ENCODE measurements at places on chromosomes 3 and 15.

DNA sequence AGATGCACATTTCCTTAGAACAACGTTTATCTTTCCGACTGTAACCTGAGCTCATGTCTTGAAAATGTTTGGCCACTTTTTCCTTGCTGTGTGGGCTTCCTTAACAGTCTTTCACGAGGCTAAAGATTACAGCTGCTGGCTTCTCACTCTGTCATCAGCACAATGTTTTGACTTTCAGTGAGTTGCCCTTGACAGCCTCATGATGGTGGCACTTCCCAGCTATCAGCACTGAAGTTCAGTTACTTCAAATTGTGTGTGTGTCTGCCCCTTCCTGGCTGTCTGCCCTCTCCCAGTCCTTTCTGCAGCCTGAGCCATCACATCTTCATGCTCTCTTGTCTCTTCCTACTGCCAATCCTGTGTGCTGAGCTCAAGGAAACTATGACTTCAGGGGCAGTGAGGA lies 152.2 kb downstream of the NTRK3 start:
- DNase-seq = peak; percentile 23

GRCh38 chr3:30597131-30597768 lies 9.2 kb upstream of the TGFBR2 start:
- DNase-seq = no peak

DNA sequence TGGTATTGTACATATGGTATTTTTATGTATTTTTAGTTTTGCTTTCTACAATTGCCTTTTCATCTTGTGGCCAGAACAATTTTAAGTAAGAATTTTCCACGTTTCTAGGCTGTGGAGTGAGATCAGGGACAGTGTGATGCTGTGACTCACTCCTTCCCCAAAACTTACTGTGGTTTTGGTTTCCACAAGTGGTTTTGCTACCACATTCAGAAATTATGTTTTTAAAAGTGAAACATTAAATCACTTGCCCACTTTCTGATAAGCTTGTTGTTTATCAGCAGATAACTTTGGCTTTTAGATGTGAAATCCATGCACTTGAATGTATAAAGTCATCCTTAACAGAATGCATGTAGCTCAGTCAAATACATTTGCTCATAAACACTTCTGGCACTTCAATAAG lies 192.2 kb upstream of the THRB start:
- DNase-seq = no peak

DNA sequence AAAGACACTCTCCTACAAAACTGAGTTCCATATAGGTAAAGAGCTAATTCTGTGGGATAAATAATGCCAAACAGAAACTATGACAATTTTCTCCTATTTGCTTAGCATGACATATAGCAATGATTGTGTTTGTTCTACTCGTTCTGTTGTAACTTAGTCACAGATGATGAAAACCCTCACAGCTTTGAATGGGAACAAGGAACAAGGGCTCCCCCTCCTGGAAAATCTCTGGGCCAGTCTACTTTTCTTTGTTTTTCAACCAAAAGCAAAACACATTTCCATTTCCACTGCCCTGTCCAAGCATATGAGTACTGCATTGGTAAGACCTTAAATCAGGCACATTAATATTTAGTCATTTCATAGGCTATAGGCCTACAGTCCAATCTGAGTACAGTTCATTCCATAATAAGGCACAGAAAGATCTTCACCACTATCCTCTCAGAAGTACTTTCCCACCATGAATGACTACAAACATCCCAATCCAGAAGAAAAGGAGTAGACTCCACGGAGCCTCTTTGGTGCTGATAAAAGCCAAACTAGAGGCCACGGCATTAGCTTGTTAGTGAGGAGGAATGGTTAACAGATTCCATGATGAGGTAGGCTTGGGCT lies 67.1 kb downstream of the ATP8B4 start:
- no peak for DNase-seq

DNA sequence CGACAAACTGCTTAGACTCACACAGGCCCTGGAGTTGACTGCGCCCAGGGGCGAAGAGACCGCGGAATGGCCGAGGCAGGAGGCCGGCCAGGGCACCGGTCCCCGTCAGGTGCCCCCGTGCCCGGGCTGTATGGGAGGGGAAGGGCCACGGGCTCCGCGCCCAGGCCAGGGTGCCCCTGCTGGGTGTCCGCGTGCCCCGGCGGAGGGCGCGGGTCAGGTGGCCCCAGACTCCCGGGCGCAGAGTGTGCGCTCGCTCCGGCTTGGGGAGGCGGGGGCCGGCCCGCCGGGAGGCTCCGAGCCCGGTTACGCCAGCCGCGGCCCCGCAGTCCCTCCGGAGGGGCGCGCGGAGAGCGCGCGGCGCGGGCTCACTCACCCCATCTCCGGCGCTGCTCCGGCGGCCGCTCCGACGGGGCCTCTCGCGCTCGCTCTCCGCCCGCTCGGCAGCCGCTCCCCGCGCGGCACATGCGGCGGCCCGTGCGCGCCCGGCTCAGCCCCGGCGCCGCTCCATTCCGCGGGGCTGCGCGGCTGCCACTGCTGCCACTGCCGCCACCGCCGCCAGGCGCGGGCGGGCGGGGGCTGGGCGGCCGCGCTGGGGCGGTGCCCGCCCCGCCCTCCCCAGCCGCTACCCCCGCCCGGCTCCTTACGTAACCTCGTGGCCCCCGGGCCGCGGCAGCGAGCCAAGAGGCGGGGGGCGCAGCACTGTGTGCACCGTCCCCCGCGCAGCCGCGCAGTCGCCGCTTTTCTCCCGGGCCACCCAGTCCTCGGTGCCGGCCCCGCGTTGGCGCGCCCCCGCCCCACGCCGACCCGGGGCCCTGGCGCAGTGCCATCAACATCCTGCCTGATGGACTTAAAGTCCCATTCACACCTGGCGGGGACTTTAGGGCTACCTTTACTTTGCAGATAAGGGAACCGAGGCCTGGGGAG lies at the start of gene HOMER2:
HOMER2 (minus strand) TSS at position 563 of the 924 bp plus-strand sequence; CDS start at position 378, 185 bp downstream.
- no peak for DNase-seq

GRCh38 chr3:152977366-152977765 lies 142.4 kb downstream of the P2RY1 start:
- DNase-seq = no peak

GRCh38 chr3:21188459-21188858 lies 562.6 kb downstream of the ZNF385D start:
- no peak for DNase-seq

DNA sequence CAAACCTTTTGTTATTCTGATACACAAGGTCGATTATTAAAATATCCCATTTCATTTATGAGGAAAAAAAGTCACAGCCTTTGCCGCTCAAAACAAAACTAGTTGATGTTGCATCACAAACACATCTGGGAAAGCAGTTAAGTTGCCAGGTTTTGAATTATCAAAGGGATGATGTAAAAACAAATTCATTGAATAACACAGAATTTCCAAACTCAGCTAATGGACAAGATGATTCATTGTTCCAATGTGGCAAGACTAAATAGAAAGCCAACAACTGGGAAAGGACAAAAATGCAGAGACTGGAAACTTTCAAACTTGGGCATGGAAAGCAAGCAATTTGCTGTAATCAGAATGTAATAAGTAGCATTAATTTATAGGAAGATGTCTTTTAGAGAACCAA lies 610.0 kb upstream of the ZNF385D start:
- no peak for DNase-seq

DNA sequence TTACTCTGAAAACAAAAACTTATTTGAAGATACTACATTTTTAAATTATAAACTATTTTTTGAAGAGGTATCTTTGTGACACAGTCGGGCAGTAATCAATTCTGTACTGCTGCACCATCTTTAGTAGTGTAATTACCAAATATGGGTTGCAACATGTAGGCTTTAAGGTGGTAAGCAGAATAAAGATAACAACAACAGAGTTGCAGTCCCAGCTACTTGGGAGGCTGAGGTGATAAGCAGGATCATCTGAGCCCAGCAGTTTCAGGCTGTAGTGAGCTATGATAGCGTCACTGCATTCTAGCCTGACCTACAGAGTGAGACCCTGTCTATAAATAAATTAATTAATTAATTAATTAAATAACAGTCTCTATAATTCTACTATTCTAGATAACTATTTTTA lies 6.0 kb downstream of the PLOD2 start:
- DNase-seq = no peak

- DNase-seq = no peak
Observed at GRCh38 chr15:51759557-51760070, 8.2 kb downstream of the TMOD2 start.

- DNase-seq = no peak
Observed at GRCh38 chr3:35968043-35968622, 328.8 kb downstream of the ARPP21 start.

GRCh38 chr3:132326251-132326650 lies 9.0 kb downstream of the ACP3 start:
- no peak for DNase-seq

- no peak for DNase-seq
Observed at GRCh38 chr15:35850284-35850683, 304.3 kb upstream of the DPH6 start.

DNA sequence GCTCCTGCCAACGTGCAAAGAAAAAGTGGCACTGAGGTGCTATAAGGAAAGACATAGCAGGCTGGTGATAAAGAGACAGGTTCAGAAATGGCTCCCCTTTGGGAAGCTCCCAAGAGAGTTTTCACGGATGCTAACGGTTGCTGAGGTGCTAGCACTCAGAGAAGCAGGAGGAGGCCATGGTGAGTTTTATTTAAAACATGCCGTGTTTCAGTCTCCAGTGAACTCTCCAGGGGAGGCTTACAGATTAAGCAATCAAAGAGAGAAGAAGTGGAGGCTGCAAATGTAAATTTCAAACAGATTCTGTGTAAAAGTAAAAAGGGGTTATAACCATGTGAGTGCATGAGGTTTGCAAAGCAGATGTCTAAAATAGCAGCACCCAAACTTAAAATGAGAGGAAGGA lies 346.2 kb downstream of the NTRK3 start:
- DNase-seq = no peak

- no peak for DNase-seq
Observed at GRCh38 chr3:53806182-53807116, 39.8 kb downstream of the CHDH start.

Data from tibial artery (tissue), 4 donors.